ENCODE measurements at places on chromosomes 6 and 20.

DNA sequence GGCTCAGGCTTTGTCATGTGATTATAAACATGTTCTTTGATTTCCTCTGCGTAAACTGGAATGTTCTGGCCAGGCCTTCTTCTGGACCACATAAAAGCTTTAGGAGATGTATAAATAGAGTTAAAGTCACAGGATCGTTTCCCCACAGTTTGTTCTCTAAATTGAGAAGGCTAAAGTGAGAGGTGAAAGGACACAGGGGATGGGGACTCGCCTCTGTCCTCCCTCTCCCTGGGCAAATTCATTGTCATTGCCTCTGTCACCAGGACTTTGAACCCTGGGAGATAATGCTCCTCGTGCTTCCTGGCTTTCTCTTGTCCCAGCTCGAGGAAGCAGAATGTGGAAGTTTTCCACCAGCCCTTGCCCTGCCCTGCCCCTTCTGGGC lies 20.3 kb upstream of the ZFAND3 start:
- no peak overlapping the region for H3K27ac ChIP-seq
- peaks cover 1% of the 10 kb centered on the region for H3K4me1 ChIP-seq
- H3K36me3 ChIP-seq = no peaks in the 10 kb centered on the region
- DNase-seq = no peak
- no peak overlapping the region for H3K4me3 ChIP-seq
- peaks cover 7% of the 10 kb centered on the region for H3K27me3 ChIP-seq

- H3K27ac ChIP-seq = no peak overlapping the region
- H3K36me3 ChIP-seq = no peaks in the 10 kb centered on the region
- no peaks in the 10 kb centered on the region for H3K4me1 ChIP-seq
- no peak overlapping the region for H3K4me3 ChIP-seq
These were observed 62.4 kb upstream of the GMDS start for GRCh38 chr6:2307799-2308198.

GRCh38 chr6:134398453-134398852 lies 80.5 kb upstream of the SGK1 start:
- no peaks in the 10 kb centered on the region for H3K27me3 ChIP-seq
- DNase-seq = peak; percentile 15
- no peak overlapping the region for H3K4me3 ChIP-seq
- H3K36me3 ChIP-seq = no peaks in the 10 kb centered on the region
- peaks cover 11% of the 10 kb centered on the region for H3K4me1 ChIP-seq
- H3K27ac ChIP-seq = no peak overlapping the region

DNA sequence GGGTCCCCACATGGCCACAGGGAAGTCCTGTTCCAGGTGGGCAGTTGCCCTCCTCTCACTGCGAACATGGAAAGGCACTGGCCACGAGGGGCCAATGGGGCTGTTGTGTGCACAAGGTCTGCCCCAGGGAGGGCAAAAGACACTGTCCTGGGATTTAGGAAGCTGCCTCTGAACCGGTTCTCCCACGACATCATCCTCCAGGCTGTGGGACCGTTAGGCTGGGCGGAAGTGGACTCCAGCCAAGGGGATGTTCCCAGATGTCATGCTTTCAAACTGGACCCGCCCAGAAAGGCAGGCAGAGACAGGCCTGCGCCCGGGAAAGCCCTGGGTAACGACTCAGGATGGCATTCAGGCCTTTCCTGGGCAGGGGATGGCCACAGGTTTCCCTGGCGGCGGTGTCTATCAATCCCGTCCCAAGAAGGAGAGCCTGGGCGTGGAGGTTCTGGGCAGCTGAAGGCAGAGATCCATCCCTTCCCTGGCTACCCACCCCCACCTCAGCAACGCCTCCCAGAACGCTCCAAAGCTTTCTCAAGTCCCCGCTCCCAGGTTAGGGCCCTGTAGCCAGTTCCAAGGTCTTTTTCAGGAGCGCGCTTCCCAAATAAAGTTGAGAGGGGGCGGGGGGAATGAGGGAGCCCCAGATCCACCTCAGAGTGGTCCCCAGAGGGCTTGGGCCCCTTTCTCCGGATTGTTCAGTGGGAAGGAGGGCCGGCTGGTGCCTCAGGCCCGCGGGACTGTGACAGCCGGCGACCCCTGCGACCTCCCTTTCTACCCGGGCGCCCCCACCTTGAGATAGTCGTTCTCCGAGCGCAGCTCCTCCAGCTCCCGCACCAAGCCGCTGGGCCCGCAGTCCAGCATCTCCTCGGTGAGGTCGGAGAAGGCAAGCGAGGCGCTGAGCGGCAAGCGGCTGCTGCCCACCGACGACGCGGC lies 13.8 kb upstream of the TLDC2 start:
- DNase-seq = no peak
- H3K27ac ChIP-seq = no peak overlapping the region
- H3K36me3 ChIP-seq = no peaks in the 10 kb centered on the region
- H3K4me1 ChIP-seq = peaks cover 8% of the 10 kb centered on the region
- peak overlapping the region; percentile 35 for H3K4me3 ChIP-seq

DNA sequence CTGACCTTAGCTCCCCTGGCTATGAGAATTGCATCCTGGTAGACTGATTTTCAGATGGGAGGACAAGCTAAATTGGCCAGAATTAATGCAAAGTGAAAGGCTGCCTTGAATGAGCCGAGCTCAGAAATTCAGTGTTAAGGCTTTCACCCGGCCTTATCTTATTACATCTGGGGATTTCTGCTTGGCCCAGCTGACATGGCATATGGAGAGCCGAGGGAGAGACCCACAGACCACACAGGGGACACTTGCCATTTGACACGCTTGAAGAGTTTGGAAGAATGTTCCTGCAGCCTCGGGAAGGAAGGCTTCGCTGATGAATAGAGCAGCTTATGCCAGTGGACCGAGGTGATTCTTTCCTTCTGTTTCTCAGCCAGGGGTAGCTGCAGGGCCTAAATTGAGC lies 9.0 kb downstream of the MOCS3 start:
- no peaks in the 10 kb centered on the region for H3K36me3 ChIP-seq
- no peaks in the 10 kb centered on the region for H3K27me3 ChIP-seq
- H3K27ac ChIP-seq = no peak overlapping the region
- DNase-seq = no peak
- H3K4me1 ChIP-seq = no peaks in the 10 kb centered on the region
- H3K4me3 ChIP-seq = no peak overlapping the region
